ENCODE measurements at places on chromosomes 3 and 15.

DNA sequence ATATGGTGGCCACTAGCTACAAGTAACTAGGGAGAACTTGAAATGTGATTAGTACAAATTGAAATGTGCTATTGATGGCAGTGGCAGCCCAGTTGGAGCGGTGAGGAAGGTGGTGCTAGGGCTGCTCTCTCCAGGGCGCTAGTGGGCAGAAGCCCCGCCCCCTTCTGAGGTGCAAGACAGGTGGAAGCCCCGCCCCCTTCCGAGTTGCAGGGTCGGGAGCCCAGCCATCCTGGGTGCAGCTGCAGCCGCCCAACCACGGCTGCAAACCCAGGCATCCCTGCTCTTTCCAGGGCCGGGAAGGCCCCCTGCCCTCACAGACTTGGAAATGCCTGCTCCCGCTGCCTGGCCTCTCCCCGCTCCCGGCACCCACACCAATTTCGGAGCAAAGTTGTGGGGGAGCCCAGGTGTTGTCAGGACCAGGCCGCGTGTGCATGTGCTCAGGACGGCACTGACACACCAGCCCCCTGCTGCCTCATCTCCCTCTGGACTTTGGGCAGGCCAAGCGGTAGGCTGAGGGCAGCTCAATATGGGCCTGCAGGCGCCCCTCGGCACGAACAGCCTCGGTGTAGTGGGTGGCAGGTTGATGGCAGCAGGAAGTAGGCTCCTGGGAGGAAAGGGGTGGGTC, 10.0 kb downstream of the ATR start:
- DNase-seq = no peak

GRCh38 chr3:112109322-112109721, 23.1 kb downstream of the C3orf52 start:
- no peak for DNase-seq

- peak; percentile 84 for DNase-seq
These were observed 26.4 kb upstream of the ATP8B4 start for GRCh38 chr15:50145451-50145872.

DNA sequence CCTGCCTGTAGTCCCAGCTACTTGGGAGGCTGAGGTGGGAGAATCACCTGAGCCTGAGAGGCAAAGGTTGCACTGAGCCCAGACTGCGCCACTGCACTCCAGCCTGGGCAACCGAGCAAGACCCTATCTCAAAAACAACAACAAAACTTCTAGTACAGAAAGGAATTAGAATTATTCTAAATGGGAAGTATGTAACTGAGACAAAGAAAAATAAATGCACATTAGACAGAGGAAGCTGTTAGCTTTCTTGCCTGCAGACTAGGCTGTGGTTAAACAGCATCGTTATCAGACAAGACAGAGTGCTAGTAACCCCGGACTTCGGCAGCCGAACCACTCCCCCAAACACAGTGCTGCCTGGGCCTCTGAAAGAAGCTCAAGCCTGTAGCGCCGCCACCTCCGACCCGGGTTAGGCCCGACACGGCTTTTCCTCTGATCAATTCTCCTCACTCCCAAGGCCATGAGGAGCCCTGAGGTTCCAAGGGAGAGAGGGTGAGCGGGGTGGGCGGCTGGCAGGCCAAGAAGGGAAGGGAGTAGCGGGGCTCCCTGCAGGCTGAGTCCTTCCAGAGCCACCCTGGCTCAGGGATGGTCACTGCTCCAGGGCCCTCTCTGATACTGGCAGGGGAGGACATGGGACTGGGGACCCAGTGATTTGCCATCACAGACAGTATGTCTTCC, 44.8 kb upstream of the MUC4 start:
- no peak for DNase-seq

DNA sequence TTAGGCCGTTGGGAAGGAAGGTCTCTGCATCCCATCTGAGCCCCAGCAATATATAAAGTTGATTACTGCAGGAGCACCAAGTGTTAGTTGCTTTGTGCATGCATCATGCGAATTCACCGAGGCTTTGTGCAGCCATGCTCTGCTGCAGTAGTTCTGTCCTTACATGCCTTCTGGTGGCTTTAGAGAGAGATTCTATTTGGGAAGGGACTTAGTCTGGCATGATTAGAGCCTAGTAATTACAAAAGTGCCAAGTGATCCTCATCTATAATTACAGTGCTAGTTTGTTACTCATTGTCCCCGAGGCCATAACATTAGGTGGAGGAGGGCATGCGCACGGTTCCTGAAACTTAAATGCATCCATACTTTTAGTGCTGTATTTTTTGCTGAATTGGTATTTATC, 353.6 kb downstream of the CNTN4 start:
- DNase-seq = no peak

All from EH (cell line).